NCI-H446 (cell line): ENCODE measurements at places on chromosomes 13 and 19.

DNA sequence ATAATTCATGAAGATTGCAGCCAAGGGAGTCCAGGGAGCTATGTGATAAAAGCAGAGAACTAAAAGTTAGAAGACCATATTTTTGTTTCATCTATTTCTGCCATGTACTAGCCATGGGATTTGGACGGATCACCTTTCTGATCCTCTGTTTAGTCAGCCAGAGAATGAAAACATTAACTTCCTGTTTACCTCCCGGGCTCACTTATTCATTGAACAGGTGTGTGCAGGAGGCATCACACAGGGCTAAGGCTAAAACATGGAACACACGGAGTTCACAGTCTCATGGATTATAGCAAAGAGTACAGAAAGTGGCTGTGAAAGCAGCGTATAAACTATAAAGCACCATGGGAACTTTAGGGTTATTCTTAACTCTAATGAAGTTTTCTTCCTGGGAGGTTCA lies 96.8 kb downstream of the GPR12 start:
- DNase-seq = no peak

GRCh38 chr13:65584126-65584525 lies 1646.0 kb downstream of the PCDH9 start:
- no peak for DNase-seq

DNA sequence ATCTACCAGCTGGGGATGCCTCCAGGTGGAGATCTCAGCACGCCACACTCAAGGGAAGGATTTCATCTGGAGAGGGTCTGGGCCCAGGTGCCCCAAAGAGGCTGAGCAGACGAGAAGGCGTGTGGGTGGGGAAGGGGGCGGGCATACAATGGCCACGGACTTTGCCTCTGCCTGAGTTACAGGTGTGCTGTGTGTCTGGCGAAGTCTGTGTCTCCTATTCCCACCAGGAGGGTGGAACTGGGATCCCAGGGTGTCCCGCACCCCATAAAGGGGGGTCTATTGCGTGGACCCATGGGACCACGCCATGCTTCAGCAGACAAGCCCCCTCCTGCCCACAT lies 3.6 kb downstream of the TLE2 start:
- no peak for DNase-seq

DNA sequence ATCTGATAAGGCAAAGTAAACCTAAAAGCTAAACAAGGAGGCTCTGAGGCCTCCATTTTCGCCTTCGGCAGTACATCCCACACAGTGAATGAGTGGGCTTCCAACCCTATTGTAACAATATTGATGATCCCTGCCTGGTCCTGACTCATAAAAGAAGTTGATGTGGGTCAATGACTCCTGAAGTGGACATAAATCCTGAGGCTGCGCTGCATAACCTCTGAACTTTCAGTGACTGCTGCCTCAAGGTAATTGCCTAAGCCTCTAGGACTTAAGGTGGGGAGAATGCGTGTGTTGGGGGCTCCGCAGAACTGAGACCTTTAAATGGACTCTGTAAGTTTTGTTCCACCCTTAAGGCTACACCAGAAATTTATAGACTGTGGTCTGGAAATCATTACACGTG lies 42.6 kb downstream of the SIAH3 start:
- DNase-seq = no peak

- DNase-seq = no peak
Measured at GRCh38 chr13:111247552-111247951, 72.9 kb upstream of the TEX29 start.

- DNase-seq = no peak
Measured at GRCh38 chr13:24234200-24234915, 73.8 kb downstream of the SPATA13 start.

DNA sequence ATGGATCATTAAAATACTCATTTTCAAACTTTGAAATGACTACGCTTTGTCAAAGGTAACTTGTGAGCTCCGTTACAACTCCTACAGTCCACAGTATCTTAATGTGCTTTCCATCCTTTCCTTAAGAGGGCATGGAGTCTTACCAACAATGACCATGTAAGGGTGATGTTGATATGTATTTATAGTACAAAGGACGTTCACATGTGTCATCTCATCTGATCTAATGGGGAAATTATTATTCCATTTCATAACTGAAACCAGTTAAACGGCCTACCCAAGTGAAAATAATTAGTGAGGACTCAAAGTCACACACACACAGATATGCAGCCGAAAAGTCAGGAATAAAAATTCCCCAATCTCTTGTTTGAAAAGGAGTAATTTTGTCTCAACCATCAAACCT lies 9.6 kb downstream of the USP12 start:
- no peak for DNase-seq

DNA sequence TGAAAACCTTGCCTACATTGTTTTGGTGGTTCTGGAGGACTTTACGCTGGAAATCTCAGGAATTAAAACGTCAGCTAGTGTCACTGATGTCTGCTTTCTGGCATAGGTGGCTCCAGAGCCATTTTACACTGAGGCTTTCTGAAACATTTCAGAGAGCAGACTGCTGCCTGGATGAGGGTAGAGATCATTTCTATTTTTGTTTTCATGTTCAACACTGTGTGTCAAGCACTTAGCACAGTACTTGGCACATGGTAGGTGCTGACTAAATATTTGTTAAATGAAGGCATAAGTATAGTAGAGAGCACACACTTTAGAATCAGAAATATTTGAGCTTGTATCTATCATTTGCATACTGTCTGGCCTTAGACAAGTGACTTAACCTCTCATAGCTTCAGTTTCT lies 59.1 kb upstream of the FRY start:
- no peak for DNase-seq

- no peak for DNase-seq
Measured at GRCh38 chr13:113357529-113357928, 6.4 kb downstream of the GRTP1 start.

- no peak for DNase-seq
Measured at GRCh38 chr13:29763436-29764180, 86.8 kb downstream of the UBL3 start.

- no peak for DNase-seq
Measured at GRCh38 chr13:44971656-44972595, 17.3 kb downstream of the NUFIP1 start.

DNA sequence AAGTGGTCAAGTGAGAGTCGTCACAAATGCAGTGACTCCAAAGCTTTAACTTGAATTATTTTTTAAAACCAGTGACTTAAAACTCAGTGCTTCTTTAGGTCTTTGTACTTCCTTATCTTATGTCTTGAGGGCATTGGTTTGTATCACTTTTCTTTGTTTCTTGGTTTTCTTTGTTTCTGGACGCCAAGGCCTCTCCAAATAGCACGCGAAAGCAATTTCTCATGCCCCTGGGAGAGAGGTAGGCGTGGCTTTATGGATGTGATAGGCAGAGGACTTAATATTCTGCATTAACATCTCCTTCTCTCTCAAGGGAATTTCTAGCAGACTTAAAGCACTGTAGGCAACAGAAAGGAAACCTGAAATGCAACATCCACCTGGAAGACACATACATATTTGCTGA lies 20.6 kb downstream of the UBE2L5 start:
- DNase-seq = no peak

DNA sequence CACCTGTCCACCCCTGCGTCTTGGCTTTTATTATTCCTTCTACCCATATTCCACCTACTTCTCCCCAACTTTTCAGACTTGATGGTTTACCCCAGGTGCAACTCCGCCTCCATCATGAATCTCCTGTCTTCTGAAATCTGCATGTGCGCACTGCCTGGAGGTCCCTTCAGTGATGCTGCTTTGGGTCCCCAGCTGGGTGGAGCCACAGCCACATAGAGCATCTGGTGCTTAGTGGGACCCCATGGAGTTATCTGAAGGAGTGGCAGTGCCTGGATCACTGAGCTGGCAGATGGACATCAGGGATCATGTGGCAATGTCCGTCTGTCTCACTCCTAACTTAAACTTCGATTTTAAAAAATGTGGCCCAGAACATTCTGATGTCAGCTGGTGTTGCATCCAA lies 13.5 kb downstream of the ZNF536 start:
- DNase-seq = no peak

DNA sequence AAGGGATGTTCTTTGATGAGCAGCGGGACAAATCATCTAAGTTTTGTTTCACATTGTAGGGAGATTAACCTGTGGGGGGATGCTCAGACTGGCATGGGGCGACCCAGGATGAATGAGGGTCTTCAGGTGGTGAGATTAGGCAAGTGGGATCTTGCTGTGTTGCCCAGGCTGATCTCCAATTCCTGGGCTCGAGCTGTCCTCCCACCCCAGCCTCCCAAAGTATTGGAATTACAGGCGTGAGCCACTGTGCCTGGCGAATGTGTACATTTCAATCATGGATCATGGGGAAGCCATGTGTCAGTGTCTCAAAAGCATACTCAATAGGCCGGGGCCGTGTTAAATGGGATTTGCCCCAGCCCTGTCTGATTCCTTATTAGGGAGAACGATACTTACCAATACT lies 8.1 kb downstream of the SLC25A42 start:
- DNase-seq = no peak

DNA sequence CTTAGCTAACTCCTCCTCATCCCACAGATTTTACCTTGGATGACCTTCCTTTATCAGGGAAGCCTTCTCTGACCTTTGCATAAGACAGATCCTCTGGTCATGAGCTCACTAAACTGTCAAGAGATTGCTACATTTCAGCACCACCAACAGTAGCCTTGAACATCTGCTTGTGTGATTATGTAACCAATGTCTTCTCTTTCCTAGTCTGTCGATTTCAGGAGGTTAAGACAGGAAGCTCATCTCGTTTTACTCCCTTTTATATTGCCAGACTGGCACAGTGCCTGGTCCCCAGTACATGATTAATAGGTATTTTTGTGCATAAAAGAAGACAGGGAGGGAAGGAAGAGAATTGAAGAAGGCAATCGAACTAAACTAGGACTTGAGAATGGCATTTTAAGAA lies 1697.7 kb downstream of the EFNB2 start:
- DNase-seq = no peak

GRCh38 chr19:56748378-56748777 lies 76.8 kb upstream of the ZNF835 start:
- no peak for DNase-seq

DNA sequence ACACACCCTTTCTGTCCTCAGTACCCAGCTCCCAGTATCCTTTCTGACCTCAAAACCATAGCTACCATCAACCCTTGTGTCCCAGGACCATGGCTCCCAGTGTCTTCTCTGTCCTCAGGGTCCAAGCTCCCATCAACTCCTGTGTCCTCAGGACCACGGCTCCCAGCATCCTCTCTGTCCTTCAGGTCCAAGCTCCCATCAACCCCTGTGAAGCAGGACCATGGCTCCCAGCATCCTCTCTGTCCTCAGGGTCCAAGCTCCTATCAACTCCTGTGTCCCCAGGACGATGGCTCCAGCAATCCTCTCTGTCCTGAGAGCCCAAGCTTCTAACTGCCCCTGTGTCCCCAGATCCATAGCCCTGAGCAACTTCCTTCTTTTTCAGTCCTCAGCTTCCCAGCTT lies 1.7 kb upstream of the CADM4 start:
- DNase-seq = no peak

- DNase-seq = no peak
Measured at GRCh38 chr13:84118839-84119409, 236.7 kb upstream of the SLITRK1 start.

GRCh38 chr13:47000165-47000564 lies 103.3 kb upstream of the HTR2A start:
- DNase-seq = no peak
